ENCODE measurements at places on chromosomes 3 and 15. TPM values are rescaled to one million over a fixed set of nuclear protein-coding genes. Genes with fewer than 3 reads are reported as not detected.

Gene GOLGA6L4
- 0.97 TPM for total RNA-seq

Gene EFHB
- not detected for total RNA-seq

Gene GCSAM
- total RNA-seq, result 1.1 TPM

Gene ZNF620
- total RNA-seq, result 0.56 TPM

DNA sequence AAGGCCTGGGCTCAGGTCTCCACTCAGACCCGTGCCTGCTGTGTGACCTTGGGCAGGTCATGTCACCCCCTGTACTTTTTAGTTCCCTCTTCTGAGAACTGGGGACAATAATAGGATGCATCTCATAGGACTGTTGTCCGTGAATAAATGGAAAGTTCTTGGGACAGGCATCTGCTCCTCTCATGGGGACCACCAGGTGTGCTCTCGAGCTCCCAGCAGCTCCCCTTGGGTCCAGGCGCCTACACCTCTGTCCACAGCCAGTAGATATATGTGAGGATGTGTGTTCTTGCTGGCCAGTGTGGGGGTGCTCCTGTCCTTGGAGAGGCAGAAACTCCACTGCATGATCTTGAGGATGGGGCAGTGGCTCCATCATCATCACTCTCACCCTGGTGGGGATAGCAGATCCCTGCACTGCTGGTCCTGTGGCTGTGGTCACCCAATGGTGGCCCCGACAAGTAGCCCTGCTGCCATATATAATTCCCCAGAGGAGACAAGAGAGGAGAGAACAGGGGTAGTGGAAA lies 257.6 kb upstream of the TLE3 start:
- no peak for DNase-seq

DNA sequence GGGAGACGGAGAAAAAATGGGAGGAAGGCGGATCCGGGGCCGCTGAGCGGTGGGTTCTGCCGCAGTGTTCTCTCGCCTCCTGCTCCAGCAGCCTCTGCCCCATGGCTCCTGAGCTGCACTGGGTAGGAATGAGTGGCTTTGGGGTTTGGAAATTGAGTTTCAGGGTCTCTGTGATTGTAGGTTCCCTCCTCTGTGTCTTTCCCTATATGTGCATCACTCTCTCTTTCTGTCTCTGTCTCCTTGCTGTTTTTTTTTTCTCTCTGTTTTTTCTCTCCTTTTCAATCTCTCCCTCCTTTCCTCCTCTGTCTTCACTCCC lies 1.9 kb downstream of the GRM7 start:
- no peak for DNase-seq

Gene SEC22A
- 28.6 TPM for total RNA-seq

GRCh38 chr15:85523530-85523929 lies 143.1 kb downstream of the AKAP13 start:
- no peak for DNase-seq

GRCh38 chr3:65338571-65338970 lies 650.8 kb upstream of the ADAMTS9 start:
- DNase-seq, result no peak

Gene FAM3D
- total RNA-seq, result 111 TPM

DNA sequence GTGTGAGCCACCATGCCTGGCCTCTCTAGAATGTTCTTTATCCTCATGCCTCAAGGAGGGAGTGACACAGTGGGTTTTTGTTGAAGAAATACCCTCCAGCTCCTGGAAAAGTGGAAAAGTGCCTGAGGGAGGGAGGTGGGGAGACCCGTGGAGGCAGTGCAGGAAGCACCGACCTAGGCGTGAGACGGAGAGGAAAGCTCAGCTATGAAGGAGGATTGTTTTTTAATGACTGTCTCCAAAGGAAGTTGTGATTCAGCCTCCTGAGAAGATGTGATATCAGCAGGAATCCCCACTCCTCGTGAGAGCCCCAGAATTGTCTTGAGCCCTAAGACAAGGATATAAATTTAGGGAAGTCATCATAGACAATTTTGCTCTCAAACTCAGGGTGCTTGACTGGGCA lies 21.7 kb downstream of the RPLP1 start:
- DNase-seq, result no peak

DNA sequence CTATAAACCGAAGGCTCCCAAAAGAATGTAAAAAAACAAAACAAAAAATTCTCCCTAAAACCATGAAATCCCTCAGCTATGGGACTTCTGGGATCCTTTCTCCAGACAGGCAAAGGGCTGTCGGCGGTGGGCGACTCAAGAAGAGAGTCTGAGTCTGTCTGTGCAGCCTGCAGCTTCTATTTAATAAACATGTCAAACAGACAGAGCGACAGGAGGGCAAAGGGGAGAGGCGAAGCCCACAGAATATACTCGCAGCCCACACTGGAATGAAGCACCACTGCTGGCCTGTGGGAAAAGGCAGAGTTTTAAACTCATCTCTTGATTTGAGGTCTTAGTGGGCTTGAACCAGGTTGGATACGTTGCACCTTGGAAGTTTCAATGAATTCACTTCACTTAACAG lies 40.2 kb downstream of the ISL2 start:
- DNase-seq, result no peak
